ENCODE measurements at places on chromosomes 7 and 10. TPM values are rescaled to one million over a fixed set of nuclear protein-coding genes. Genes with fewer than 3 reads are reported as not detected.

Gene PPP1R17
- not detected for total RNA-seq

- no peak overlapping the region for H3K27ac ChIP-seq
- no peak overlapping the region for H3K4me3 ChIP-seq
- H3K4me1 ChIP-seq = no peaks in the 10 kb centered on the region
- no peaks in the 10 kb centered on the region for H3K36me3 ChIP-seq
- no peaks in the 10 kb centered on the region for H3K27me3 ChIP-seq
Observed at GRCh38 chr7:85529831-85530230, 343.0 kb upstream of the SEMA3D start.

DNA sequence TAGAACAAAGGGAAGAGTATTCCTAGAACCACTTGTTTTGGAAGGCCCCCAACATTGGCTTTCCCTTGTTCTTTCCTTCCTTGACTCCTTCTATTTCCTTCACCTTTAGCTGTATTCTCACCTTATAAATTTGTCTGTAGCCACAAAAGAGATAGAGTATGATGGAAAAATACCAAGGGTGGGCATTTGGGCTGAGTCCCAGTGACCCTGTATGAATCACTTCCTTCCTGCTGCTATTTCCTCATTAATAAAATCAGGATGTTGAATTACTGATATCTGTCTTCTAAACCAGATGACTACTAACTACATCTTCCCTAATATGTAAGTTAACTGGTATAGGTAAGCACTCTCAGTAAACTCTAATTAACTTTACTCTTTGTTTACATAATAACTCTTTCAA, 55.1 kb downstream of the IFIT5 start:
- no peak overlapping the region for H3K4me3 ChIP-seq
- no peak overlapping the region for H3K27ac ChIP-seq
- DNase-seq = no peak
- peaks cover 20% of the 10 kb centered on the region for H3K4me1 ChIP-seq
- H3K36me3 ChIP-seq = no peaks in the 10 kb centered on the region

Gene AKR1C8
- 0.83 TPM for total RNA-seq

- H3K27me3 ChIP-seq = no peaks in the 10 kb centered on the region
- no peak overlapping the region for H3K27ac ChIP-seq
- no peak for DNase-seq
- H3K36me3 ChIP-seq = no peaks in the 10 kb centered on the region
Observed at GRCh38 chr10:61974601-61975390, 73.3 kb downstream of the ARID5B start.

GRCh38 chr10:7902413-7902812, 84.1 kb downstream of the TAF3 start:
- no peaks in the 10 kb centered on the region for H3K27me3 ChIP-seq
- no peak overlapping the region for H3K27ac ChIP-seq
- no peaks in the 10 kb centered on the region for H3K4me1 ChIP-seq
- H3K36me3 ChIP-seq = no peaks in the 10 kb centered on the region
- H3K4me3 ChIP-seq = no peak overlapping the region
- no peak for DNase-seq

DNA sequence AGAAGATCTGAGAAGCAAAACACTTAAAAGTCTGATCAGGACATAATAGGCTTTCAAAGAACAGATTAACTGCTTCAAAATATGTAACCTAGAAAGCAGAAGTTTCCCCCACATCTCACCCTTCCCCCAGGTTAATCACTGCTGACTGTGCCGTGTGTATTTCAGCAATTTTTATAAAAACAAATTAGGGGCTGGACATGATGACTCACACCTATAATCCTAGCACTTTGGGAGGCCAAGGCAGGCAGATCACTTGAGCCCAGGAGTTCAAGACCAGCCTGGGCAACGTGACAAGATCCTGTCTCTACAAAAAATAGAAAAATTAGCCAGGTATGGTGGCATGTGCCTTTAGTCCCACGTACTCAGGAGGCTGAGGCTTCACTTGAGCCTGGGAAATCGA, 67.6 kb upstream of the GATA3 start:
- H3K4me3 ChIP-seq = no peak overlapping the region
- no peaks in the 10 kb centered on the region for H3K4me1 ChIP-seq
- H3K27me3 ChIP-seq = no peaks in the 10 kb centered on the region
- DNase-seq = no peak
- H3K27ac ChIP-seq = no peak overlapping the region

DNA sequence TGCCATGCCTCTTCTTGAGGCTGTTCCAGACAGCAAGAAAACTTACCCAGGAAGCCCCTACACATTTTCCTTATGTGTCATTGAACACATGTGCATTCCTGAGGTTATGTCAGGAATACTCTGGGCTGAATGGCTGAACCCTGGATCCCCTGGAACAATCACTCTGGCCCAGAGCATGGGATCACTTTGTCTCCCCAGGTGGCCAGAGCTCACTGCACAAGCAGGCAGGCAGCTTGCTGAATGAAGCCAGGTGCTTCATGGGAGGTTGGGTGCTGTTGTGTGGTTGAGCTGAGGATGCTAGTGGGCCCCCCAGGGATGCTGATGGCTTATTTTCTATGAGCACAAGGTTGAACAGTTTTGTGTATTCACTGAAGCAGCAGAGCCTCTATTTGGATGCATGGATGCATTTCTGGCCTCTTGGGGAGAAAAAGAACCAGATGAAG, 54.7 kb upstream of the NPTX2 start:
- no peak for DNase-seq
- no peaks in the 10 kb centered on the region for H3K4me1 ChIP-seq
- H3K36me3 ChIP-seq = no peaks in the 10 kb centered on the region
- H3K4me3 ChIP-seq = no peak overlapping the region
- H3K27me3 ChIP-seq = no peaks in the 10 kb centered on the region
